ENCODE measurements at places on chromosomes 5 and 9.

DNA sequence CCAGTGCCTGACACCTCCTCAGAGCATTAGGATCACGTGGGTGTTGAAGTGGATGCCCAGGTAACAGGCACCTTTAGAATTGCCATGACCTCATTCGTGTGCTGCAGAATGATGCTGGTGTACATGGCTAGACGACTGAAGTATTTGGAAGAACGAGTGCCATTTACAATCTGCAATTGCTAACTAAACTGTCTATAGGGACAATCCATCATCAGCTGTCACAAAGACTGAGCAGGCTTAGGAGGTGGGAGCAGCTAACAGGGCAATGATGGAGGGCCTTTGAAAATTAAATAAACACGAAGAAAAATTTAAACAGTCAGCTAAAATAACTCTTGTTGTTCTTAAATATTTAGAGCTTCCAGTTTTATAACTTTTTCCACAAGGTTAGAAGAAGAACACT, 375.8 kb downstream of the GADD45G start:
- DNase-seq, result no peak

GRCh38 chr9:93225417-93225816, 41.5 kb downstream of the WNK2 start:
- DNase-seq, result no peak

DNA sequence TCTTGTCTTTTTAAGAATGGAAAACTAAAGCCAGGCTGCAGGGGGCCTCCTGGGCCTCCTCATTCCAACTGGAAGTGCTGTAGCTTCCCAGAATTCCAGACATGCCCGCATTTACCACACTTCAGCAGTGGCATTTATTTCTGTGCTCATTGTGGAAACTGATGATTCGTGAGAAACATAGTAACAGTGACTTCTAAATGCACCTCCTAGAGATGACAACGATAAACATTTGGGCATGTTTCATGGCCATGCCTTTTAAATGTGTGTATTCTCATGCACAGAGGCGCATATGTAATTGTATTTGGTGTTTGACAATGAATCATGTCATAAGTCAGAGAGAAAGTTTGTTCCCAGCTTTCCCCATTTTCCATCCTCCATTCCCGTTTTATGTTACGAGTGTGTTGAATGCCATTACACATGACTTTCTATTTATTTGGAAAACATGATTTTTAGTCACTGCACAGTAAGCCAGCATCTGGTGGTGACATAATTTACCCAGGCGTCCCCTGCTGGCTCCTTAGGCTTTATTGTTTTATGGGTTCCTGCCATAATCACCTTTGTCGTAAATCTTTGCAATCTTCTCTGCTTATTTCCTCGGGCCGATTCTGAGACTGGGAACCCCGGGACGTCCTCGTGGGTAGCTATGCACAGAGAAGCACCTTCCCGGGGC, 68.8 kb upstream of the FCN2 start:
- DNase-seq, result no peak

- no peak for DNase-seq
Observed at GRCh38 chr5:134451936-134452505, 40.3 kb upstream of the CDKN2AIPNL start.

- no peak for DNase-seq
Observed at GRCh38 chr5:151476016-151476415, 28.6 kb downstream of the SLC36A1 start.

- no peak for DNase-seq
Observed at GRCh38 chr5:56480705-56481427, 247.7 kb upstream of the ANKRD55 start.

- no peak for DNase-seq
Observed at GRCh38 chr5:456351-457194, 13.6 kb downstream of the EXOC3 start.

- DNase-seq, result no peak
Observed at GRCh38 chr5:74079971-74080556, 454.1 kb downstream of the ARHGEF28 start.

- no peak for DNase-seq
Observed at GRCh38 chr5:18881615-18882014, 1106.4 kb downstream of the CDH18 start.

Data from stimulated activated CD4-positive, alpha-beta T cell treated with anti-CD3 and anti-CD28 coated beads, Interleukin-1b, Interleukin-23, amount 100 ng/mL, for 24 hours (primary cell).